Breast epithelium (tissue), 4 donors: ENCODE measurements at places on chromosomes 12 and 14. TPM values are rescaled to one million over a fixed set of nuclear protein-coding genes. Genes with fewer than 3 reads are reported as not detected.
A peak's percentile ranks its signal among the peaks of the same experiment; 100 is the strongest.

FKBP11 gene
- 15.7 TPM for total RNA-seq

GRCh38 chr12:47900131-47901062, 4.4 kb downstream of the VDR start:
- peak; percentile 80 for DNase-seq

- DNase-seq, result no peak
Measured at GRCh38 chr12:15774819-15775218, 14.4 kb downstream of the EPS8 start.

- DNase-seq, result no peak
Measured at GRCh38 chr12:41367726-41368405, 179.7 kb downstream of the PDZRN4 start.

DNA sequence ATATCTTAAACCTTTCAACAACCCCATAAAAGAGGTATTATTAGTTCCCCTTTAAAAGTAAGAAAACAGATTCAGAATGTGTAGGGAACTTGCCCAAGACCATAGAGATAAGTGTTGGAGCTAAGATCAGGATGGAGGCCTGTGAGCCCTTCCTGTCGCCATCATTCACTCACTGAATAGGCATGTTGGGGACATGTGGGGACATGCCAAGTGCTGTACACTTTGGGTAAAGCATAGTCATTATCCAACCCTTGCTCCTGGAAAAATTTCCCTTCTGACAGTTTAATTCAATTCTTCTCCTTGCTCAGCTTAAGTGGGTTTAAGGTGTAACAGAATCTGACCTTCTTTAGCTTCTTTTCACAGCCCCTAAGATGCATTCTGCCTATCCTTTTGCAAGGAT, 28.0 kb upstream of the C12orf42 start:
- DNase-seq, result no peak

DNA sequence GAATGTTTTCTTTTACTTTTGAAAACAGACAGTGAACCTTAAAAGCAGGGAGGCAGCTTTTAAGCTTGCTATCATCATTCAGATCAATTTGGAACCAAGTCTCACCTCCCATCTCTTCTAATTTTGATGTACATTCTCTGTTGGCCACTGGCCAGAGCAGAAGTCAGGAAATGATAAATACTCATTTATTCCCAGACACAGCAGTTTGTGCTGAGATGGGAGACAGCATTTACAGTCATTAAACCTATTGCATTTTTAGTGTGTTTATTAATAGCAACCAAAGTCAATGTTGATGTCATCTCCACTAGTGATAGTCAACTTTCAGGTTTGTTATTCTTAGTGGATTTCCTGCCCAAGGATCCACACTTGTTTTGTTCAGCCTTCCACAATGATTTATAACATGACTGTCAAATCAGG, 320.0 kb upstream of the ATP2B1 start:
- DNase-seq, result no peak

DNA sequence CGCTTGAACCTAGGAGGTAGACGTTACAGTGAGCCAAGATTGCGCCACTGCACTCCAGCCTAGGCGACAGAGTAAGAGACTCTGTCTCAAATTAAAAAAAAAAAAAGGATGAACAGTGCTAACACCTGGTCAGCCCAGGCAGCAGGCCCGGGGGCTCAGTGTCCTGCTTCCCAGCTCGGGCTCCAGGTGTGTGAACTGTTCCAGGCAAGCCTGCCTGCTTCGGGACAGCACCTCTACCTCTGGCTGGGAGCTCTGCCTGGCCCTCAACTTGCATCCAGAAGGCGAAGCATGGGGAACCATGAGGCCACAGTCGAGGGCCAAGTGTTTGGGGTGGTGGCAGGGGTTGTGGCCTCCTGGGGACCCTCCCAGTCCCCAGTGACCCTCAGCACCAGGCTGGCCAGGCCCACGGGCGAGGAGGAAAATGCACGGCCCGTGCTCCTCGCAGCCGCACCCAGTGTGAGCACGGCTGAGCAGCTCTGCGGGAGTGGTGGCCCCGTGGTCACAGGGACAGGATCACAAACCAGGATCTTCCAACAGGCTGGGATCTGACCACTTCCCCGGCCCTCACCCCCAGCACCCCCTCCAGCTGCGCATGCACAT, 15.5 kb downstream of the CDCA4 start:
- no peak for DNase-seq
